Stimulated activated CD4-positive, alpha-beta T cell treated with anti-CD3 and anti-CD28 coated beads, Interleukin-1b, Interleukin-23, amount 100 ng/mL, for 4 hours (primary cell): ENCODE measurements at places on chromosomes 4 and X.
A peak's percentile ranks its signal among the peaks of the same experiment; 100 is the strongest.

DNA sequence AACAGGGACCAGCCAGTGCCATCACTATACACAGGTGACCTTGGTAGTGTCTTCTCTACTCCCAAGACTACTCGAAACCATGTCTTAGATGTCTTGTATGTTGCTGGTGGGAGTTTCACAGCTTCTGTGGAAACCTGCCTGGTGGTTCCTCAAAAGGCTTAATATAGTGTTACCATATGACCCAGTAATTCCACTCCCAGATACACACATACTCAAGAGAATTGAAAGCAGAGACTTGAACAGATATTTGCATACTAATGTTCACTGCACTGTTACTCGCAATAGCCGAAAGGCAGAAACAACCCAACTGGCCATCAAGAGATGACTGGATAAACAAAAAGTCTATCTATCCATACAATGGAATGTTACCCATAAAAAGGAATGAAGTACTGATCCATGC, 3.1 kb downstream of the TFDP3 start:
- no peak for DNase-seq

DNA sequence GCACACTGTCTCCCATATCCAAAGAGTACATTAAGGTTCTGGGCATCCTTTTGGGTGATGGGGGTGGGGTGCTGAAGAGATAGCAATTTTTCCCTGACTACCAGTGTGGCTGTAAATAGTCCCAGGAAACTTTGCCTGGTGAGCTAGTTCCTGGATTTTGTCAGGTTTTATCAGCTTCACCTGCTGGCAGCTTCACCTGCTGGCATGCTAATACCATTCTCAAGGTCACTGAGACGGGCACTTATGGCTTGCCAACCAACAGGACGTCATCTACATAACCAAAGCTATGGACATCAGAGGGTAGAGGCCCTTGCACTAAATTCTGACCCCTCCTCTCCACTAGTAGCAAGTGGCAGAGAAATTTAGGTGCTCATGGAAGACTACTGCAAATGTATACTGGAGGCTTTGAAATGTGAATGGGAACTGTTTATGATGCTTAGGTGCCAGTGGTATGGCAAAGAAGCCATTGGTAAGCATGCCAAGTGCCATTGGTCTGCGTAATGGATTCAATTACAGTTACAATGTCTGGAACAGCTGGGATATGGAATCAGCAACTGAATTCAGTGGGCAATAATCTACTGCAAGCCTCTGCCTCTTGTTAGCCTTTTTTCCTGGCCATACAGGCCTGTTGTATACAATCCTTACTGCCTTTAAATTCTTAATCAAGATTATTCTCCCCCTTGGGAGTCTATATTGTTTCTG, 71.6 kb upstream of the SH3RF1 start:
- DNase-seq = no peak

DNA sequence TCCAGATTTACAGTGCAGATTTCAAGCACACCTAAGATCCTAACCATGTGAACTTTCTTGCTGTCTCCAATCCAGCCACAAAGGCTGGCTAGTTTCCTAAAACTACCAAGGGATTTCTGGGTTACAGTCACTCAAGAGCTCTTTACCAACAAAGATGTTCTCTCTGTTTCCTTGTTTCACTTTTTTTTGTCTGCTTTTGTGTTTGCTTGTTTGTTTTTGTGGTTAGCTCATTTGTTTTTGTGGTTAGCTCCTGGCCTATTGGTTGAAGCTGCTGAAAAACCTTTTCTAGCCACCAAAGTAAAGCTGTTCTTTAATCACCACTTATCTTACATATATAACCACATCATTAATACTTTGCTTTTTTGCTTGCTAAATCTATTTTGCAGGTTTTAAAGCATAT, 642.5 kb upstream of the GALNTL6 start:
- no peak for DNase-seq

DNA sequence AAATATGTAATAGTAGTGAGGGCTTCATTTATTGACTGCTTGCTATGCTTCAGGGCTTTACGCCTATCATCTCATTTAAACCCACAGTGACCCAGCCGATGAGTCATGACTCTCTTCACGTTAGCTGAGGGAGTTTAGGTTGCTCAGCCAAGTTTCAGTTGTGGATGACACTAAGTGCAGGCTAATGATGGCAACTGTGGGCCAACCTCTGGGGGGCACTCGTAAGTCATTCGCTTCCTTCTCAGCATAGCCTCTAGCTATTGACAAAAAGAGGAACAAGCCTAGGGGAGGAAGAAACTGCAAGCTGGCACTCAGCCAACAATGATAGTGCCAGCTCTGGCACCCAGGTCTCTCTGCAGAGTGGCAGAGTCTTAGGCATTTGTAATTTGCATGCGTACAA, 325.0 kb downstream of the ARHGAP10 start:
- DNase-seq = peak; percentile 16

GRCh38 chr4:158929939-158930638, 161.3 kb downstream of the FNIP2 start:
- no peak for DNase-seq

DNA sequence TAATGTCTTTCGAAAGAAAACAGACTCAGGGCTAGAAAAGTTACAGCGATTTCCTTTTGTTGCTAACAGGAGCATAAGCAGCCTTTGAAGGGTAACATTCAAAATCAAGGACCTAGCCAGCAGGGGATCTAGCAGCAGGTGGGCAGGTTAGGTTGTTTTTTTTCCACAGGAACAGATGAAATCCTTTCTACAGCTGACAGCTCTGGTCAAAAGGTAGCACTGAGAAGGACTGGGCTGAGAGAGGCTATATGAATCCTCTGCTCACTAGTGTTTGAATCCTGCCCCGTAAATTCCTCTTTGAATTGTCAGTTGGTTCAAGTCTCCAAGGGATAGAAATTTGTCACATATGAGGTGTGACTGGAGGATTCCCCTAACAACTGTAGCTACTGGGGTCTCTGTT, 188.2 kb downstream of the SH2D1A start:
- no peak for DNase-seq

DNA sequence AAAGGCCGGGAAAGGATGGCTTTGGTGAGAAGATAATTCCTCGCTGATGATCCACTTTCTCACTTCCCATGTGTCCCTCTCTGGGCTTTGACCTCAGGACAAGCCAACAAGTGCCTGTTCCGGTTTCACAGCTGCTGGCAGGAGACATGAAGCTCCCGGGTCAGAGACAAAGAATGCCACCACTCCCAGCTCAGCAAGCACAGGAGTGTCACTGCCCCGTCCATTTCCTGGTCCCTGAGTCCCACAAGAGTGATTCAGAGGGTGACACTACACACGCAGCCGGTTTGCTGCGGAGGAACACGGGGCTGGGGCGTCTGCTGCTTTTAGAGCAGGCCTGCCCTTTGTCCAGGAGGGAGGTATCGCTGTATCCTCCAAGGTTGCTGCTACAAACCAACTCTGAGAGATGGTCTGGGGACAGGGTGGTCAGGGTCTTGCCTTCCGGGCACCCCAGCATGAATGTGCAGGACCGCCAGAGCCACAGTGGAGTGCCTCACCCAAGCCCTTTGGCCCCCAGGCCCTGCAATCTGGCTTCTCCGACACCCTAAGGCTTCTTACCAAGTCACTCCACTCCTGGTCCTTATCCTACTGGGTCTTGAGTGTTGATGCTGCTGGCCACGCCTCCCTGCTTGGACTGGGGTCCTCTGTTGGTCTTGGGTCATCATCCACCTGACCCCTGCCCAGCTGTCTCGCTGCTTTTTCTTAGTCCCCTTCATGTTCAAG, 49.5 kb downstream of the CPZ start:
- DNase-seq = no peak
